Activated naive CD4-positive, alpha-beta T cell treated with anti-CD3 and anti-CD28 coated beads, Interleukin-2, amount 10 ng/mL, durations not matched to agents 7 days and 5 days (primary cell): ENCODE measurements at places on chromosomes 7 and 10.

GRCh38 chr7:13551503-13551902 lies 438.0 kb downstream of the ETV1 start:
- no peak for DNase-seq

DNA sequence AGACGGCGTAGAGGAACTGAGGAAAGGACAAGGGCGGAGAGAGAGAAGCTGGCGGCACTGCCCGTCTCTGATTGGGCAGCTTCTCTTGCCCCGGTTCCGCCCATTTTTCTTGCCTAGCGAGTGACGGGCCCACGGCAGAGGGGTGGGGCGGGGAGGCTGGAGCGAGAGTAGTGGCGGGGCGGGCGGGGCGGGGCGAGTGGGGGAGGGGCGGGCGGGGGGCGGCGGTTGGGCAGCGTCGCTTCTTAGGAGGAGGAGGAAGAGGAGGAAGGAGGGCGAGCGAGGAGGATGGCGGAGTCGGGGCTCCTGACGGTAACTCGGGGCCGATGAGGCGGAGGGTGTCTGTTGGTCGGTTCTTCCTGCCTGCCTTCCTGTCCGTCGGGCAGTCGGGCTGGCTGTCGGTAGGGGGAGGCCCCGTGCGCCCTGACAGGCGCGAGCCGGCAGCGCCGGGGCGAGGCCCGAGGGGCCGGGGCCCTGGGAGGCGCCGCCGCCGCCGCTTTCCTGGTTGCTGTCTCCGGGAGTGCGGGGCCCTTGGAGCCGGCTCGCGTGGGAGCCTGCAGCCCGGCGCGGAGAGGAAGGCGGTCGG lies at the start of gene SHOC2:
Gene SHOC2 (plus strand): TSS at position 256 of the 583 bp plus-strand sequence. CDS start 44,755 bp downstream, outside the sequence.
- peak; percentile 99 for DNase-seq

- DNase-seq = no peak
These were observed 217.1 kb downstream of the PRPF18 start for GRCh38 chr10:13803566-13804554.

DNA sequence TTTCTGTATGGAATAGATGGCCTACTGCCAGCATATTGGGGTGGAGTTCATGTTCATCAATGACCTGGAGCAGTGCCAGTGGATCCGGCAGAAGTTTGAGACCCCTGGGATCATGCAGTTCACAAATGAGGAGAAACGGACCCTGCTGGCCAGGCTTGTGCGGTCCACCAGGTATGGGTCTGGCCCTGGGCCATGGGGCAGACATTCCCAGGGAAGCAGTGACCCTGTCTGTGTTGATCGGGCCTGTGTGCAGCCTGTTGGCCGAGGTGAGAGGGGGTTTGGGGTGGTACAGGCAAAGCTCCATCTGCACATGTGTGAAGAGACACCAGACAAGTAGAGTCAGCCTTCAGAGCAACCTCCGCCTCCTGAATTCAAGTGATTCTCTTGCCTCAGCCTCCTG lies 67.3 kb downstream of the OGDH start:
- DNase-seq = no peak

GRCh38 chr7:49322476-49322875 lies 398.1 kb downstream of the CDC14C start:
- DNase-seq = no peak

DNA sequence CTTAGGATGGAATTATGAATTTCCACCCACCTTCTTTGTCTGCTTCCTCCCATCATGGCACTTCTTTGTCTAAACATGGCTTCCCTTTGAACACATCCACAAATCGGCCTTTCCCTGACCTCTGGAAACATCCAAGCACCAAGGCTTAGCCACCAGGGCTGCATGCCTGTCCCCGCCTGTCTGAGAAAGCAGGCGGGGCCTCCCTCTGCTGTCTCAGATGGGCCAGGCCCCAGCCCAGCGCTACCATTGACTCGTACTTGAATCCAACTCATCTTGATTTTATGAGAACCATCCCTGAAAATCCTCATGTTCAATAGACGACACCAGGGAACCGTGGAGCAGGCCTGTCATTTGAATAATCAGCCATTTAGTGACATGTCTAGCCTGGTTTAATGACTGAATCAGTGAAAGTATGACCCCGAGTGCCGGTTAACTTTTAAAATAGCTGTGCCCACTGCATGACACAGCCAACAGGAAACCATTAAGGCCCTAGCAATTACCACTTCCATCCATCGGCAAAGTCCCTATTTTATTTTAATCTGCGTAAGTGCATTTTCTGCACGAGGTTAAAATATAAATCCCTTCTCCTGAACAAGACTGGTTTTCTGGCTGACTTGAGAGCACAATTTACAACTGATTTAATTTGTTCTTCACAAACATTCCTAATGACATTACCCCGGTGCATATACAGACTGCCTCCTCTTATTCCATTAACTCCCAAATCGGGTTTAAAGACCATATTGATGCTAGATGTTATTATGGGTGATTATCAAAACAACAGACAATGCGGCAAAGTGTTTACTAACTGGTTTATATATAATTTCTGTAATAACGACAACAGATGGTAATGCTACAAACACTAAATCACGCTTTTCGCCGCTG lies 194.7 kb downstream of the BUB3 start:
- no peak for DNase-seq

DNA sequence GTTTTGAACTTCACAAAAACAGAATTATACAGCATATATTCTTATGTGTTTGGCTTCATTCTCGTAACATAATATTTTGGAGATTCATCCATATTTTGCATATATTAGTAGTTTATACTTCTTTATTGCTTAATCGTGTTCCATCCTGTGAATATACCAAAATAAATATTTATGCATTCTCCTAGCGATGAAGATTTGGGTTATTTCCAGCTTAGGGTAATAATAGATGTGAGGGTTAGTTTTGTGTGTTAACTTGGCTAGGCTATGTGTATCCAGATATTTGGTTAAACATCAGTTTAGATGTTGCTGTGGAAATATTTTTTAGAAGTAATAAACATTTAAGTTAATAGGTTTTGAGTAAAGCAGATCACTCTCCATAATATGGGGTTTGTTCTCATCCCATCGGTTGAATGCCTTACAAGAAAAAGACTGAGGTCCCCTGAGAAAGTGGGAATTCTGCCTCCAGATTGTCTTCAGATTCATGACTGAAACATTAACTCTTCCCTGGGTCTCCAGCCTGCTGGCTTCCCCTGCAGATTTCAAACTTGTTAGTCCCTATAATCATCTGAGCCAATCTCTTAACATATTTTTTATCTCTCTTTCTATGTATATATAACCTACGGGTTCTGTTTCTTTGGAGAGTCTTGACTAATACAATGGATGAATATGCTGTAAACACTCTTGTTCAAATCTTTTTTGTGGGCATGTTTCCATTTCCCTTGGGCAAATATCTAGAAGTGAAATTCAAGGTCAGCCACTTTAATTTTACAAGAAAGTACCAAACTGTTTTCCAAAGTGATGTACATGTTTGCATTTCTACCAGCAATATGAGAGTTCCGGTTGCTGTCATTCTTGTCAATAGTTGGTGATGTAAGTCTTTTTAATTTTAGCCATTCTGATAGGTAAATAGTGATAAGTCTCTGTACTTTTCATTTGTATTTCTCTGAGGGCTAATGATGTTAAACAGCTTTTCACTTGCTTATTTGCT lies 48.7 kb downstream of the PDK4 start:
- no peak for DNase-seq

DNA sequence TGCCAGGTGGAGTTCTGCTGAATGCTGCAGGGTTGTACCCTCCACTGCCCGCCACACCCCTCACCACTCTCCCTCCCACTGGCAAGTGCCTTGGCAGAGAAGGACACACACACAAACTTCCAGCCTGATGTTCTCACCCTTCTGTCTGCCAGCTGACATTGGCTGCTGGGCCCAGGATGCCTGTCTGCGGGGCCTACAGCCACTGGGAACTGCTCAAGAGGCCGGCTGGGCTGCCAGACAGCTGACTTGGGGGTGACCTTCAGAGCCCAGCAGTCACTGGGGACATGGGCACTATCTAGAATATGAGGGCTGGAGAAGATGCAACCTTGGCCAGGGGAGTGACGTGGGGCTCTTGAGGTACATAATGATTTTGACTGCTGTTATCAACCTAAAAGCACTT lies 157.1 kb downstream of the SH3PXD2A start:
- DNase-seq = no peak

GRCh38 chr7:139721821-139722220 lies 56.0 kb downstream of the HIPK2 start:
- no peak for DNase-seq

- no peak for DNase-seq
These were observed 70.0 kb downstream of the MALSU1 start for GRCh38 chr7:23369100-23369499.

DNA sequence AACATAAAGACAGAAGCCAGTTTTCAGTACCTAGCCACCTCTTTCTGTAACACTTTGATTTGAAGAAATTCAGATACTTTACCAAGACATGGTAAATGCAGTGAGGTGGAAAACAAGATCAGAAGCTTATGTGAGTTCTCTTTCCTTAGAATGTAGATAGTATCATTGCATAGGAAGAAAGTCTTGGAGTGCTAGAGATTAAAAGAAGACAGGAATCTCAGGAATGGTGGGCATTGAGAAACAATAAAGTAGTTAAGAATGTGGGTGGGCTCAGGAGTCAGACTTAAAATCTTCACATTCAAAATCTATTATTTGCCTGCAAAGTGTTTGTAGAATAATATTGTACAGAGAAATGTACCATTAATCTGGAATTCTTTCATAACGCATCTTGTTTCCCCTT lies 58.9 kb downstream of the POLL start:
- no peak for DNase-seq

DNA sequence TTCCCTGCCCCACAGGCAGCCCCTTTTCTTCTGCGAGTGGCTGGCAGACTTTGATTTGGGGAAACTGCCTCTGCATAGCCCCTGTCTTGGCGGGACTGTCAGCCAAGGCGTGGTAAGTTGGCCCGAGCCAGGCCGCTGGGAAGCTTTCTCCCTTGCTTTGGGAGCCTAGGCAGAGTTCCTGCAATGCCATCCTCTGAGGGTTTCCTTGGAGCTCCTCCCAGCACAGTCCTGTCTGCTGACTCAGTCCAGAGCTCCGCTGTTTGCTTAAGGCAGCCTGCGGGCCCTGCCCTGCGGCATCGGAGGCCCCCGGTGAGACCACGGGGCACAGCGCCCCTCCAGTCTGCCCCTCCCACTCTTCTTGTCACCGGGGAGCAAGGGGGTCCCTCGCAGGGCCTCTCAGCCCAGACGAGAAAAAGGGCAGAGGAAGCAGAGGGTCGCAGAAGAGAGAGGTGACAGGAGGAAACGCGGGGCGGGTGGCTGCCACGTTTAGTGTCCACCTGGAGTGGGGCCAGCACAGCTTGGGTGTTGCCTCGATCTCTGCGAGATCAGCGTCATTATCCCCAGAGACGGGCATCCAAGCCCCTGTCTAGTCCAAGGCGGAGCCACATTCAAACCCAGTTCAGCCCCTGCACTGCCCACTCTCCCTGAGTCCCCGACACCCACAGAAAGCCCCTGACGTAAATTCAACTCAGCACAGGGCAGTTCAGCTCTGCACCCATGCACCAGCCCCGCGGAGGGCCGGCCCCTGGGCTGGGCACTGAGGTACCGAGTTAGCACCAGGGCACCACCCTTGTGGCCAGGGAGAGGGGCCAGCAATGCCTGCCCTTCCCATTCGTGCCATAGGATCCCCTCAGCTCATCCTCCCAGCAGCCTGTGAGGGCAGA lies 59.0 kb upstream of the CHST15 start:
- no peak for DNase-seq

GRCh38 chr7:146826329-146826728 lies 709.7 kb downstream of the CNTNAP2 start:
- no peak for DNase-seq

DNA sequence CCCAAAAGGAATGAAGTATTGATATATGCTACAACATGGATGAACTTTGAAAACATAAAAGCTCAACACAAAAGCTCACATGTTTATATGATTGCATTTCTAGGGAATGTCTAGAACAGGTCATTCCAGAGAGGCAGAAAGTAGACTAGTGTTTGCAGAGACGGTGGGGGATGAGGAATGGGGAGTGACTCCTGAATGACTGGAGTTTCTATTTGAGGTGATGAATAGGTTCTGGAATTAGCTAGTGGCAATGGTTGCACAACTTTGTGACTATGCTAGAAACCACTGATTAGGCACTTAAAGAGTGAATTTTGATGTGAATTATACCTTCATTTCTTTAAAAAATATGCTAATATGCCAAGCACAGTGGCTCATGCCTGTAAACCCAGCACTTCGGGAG lies 6.9 kb downstream of the KPNA7 start:
- DNase-seq = no peak

DNA sequence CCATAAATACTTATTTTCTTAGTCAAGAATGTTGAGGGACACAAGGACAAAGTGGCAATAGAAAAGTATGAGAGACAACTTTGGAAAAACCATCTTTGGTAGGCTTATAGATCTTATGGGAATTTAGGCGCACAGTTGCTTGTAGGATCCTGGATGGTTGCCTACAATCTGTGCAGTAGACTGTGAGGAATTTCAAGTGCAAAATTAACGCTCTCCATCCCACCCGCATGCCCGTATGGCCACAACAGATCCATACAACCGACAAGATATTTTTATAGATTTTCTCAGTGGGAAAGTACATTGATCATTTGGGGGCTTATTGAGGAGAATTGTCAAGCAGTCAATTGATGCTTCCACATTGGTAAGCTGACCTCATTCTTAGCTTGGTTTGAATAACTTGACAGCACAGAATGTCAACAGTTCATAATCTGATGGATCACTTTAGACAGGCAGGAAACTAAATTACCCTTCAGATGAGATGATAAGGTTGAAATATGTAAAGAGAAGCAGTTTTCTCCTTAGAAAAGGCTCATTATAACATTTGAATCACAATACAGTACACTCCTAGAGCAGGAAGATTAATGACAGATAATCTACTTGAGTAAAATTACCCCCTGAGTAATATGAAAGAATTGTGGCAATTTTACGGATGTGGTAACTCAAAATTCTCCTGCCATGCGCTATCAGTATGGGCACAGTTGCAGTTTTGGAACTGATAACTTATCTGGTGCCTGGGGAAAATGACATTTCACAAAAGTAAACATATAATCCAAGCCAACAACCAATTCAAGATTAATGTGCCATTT lies 479.7 kb downstream of the KIF20B start:
- no peak for DNase-seq

GRCh38 chr10:90911133-90912051 lies 9.5 kb downstream of the ANKRD1 start:
- peak; percentile 64 for DNase-seq

GRCh38 chr10:103140469-103140868 lies 52.6 kb downstream of the NT5C2 start:
- no peak for DNase-seq

- no peak for DNase-seq
These were observed 242.6 kb upstream of the FZD8 start for GRCh38 chr10:35884657-35885071.

- DNase-seq = no peak
These were observed 353.5 kb upstream of the STEAP1 start for GRCh38 chr7:89800761-89801160.
